Ecto neural progenitor cell (in vitro differentiated cells): ENCODE measurements at places on chromosomes 2 and 18.

- no peak for DNase-seq
Observed at GRCh38 chr2:230327418-230328154, 593 bp downstream of the SP140L start.

- no peak for DNase-seq
Observed at GRCh38 chr2:174945601-174946260, 59.5 kb downstream of the CHN1 start.

DNA sequence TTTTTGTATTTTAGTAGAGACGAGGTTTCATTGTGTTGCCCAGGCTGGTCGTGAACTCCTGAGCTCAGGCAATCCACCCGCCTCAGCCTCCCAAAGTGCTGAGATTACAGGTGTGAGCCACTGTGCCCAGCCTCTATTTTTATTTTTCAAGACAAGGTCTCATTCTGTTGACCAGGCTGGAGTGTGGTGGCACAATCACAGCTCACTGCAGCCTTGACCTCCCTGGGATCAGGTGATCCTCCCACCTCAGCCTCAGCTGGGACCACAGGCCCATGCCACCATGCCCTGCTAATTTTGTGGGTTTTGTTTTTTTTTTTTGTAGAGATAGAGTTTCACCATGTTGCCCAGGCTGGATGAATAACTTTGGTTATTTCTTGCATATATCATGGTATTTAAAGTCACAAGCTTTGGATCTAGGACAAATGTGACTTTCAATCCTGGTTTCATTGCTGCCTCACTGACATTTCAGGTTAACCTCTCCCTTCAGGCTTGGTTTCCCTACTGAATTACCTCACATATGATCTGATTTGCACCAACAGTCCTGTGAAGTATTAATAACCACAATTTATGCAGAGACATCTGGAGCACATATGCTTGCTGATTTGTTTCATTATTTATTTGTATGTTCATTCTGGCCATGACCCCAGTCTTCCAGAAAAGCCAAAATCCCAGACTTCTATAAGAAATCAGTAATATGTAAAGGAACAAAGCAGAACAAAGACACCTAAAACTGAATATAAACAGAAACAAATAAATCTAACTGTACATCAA lies 17.5 kb upstream of the RAB31 start:
- DNase-seq = no peak

DNA sequence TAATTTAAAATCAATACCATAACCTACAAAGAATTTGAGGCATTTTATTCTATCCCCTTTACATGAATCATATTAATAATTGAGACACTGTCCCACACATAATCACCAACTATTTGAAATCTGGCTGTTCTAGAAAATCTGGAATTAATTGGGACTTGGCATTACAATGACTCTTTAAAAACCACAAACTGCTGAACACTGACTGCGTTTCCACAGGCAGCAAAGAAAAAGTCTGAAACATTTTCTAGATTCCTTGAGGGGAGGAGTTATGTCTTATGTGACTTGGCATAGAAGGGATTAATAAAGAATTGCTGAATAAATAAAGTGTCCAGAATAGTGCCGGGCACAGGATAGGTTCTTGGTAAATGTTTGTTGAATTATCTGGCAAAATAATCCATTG lies 61.4 kb downstream of the GPR39 start:
- no peak for DNase-seq

DNA sequence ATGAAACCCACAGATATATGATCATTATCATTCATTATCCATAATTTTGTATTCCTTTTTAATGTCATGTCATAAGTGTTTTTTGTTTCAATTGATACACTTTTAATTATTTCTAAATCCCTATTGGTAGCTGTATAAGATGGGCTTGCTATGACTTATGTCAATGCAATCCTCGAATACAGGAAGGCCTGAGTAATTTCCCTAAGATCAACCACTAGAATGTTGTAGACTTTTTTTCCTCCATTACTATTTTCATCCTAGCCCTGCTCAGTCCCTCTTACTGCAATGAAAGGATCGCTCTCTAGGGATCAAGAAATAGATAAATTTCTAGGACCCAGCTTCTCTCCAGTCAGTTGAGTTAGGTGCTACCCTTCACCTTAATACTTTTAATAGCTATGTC lies 186.3 kb downstream of the KCNE4 start:
- no peak for DNase-seq

DNA sequence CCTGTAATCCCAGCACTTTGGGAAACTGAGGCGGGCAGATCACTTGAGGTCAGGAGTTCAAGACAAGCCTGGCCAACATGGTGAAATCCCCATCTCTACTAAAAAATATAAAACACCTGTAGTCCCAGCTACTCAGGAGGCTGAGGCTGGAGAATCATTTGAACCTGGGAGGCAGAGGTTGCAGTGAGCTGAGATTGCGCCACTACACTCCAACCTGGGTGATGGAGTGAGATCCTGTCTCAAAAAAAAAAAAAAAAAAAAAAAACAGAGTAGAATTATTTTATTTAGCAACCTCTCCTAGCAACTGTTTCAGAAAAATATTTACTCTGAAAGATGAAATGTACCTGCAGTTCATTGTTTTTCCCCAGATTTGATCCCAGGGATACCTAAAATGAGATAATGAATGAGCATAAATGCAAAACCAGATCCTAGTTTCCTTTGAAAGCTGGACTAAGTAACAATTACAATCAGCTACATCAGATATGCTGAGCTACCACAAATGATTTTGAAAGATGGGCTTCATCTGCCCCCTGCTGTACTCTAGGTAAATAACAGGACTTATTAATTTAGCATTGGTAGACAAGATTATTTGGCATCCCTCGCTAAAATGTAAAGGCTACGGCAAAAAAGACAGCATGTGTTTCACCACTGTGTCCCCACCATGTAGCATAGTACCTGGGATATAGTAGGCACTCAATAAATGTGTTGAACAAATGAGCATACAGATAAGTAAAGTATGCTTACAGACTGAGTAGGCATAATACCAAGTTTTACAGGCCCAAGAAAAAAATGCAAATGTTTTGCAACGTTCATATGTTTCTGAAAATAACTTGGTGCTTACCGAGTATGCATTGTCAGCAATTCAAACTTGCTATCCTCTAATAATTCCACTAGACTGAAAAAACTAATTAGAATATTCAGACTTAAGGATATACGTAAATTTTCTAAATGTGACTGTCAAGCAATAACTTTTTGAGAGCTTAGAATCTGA lies 102.5 kb downstream of the ATL2 start:
- DNase-seq = no peak

DNA sequence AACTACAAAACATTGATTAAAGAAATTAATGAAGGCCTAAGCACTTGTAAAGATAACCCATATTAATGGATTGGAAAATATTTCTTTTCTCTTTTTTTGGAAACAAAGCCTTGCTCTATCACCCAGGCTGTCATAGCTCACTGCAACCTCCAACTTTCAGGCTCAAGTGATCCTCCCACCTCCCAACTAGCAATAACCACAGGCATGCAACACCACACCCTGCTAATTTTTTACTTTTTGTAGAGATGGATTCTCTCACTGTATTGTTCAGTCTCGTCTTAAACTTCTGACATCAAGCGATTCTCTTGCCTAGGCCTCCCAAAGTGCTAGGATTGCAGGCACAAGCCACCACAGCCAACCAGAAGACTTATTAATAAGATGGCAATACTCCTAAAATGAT lies 73.4 kb upstream of the NDUFV2 start:
- DNase-seq = no peak

GRCh38 chr2:149650006-149650405 lies 62.4 kb upstream of the MMADHC start:
- DNase-seq = no peak

DNA sequence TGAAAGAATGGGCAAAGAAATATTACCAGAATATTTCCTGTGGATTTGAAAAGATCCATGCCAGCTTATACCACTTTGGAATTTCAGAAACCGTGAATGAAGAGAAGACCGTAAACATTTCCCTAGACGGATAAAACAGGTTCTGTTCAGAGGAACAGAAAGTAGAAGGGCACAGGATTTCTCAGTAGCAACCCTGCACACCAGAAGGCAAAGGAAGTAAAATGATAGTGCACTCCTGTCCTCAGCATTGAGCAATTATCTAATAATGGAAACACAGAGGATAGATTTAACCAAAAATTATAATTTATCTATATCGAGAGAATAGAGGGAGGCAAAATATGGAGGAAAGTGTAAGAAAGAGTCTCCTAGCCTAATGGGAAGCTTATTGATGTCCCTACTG lies 87.0 kb upstream of the ITGA6 start:
- no peak for DNase-seq

DNA sequence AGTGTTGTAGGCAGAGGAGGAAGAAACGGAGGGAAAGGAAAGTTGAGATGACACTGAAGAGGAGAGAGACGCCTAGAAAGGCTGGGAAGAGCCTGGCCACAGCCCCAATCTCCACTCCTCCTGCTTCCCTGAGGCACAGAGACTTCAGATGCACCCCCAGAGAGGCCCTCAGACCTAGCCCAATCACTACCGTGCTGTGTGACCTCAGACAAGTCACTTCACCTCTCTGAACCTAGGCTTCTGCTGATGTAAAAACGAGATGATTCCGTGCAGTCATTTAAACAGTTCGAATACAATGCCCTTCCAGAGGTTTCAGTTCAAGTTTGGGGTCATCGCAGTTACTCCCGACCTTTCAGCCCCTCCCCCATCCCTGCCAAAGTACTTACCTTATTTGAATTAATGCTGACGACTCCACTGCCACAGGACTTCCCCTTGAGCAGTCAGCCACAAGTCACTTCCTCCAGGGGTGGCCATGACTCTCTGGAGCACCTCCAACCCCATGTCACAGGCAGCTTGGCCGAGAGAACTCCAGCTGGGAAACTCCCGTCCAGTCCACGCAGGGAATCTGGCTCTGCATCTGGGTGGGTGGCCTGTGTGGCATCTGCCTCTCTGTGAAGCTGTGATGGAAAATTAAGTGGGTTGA lies 105.2 kb upstream of the ID2 start:
- DNase-seq = peak; percentile 42

GRCh38 chr2:131367352-131367751 lies 3.4 kb upstream of the RAB6D start:
- no peak for DNase-seq

DNA sequence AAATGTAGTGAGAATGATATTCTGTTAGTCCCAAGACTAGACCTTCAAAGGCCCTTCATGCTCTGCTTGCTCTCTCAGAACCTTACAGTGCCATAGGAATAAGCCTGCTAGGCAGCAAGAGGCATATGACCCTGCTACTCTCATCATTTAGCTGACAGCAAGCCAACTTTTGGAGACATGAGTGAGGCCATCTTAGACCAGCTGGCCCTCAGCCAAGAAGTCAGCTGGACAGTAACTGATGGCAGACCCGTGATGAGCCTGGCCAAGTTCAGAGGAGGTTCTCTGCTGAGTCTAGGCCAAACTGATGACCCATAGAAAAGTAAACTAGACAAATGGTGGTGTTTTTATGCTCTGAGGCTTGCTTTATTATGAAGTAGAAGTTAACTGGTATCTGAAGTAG lies 82.6 kb downstream of the C18orf54 start:
- DNase-seq = no peak

DNA sequence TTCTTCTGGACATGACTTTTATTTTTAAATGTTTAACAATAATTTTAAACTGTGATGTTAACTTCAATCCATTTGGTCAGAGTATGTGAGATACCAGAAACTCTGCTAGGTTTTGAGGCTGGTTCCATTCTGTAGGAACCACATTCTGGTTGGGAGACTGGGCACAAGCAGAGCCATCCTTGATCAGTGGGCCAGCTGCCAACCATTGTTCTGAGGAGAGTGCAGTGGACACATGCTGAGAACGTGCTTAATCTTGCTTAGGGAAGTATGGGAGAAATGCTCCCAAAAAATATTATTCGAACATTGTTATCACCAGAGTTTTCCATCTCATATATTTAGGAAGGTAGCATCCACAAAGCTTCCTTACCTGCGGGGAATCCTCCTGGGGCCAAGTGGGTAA lies 155.8 kb downstream of the RTN4 start:
- DNase-seq = no peak

- no peak for DNase-seq
Observed at GRCh38 chr2:144132357-144132756, 387.6 kb downstream of the ZEB2 start.

DNA sequence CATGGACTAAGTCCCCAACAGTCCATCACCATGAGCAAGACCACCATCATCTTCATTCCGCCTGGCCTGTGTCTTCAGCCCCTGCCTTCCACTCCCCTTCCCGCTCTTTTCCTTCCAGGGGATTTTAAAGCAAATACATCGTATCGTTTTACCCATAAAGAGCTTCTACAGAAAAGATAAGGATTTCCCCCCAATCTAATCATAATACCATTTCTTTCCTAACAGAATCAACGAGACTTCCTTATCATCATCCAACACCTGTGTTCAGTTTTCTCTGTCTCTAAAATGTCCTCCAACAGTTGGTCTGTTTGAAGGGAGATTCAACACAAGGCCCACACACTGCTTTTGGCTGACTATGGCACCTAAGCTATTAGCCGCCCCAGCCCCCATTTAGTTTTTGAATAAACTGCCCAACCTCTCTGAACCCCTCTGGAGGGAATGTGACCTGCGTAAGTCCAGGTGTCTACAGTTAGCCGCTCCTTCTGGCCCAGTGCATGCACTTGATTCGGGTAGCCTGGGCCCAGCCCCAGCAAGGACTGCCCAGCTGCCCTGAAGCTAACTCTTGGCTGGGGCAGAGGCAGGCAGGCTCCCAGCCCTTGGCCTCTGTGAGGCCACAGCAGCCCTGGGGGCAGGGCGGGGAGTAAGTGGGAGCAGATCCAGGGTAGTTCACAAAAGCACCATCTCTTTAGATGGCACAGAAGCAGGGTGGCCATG lies 25.3 kb upstream of the SEMA4C start:
- no peak for DNase-seq

GRCh38 chr2:59181347-59181746 lies 940.2 kb upstream of the FANCL start:
- no peak for DNase-seq

DNA sequence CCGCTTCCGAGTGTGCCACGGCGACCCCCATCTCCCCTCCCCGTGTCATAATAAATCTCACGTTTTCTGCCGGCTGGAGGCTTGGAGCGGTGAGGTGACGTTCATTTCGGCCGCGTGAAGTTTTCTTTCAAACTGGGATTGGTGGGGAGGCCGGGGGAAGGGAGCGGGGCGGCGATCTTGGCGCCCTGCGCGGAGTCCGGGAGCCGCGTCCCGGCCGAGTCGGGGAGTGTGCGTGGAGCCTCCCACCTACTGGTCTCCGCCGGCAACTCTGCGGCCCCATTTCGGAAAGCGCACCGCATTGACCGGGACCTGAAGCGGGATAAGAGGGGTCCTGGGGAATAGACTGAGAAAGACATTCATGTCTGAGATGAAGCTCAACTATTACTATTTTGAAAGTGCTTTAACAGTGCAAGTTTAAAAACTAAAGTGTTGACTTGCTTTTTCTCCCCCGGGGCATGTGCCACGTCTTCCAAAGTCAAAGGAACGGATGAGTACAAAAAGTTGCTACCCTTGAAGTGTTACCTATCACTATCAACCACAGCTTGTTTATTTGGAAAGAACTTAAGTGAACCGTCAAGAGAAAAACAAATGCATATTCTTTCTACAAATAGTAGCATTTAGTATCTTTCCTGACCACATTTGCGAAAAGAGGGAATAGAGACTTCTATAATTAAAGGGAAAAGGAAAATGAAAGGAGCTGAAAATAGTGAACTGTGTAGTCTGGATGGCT lies 818 bp upstream of the IKZF2 start:
- DNase-seq = peak; percentile 78

GRCh38 chr2:163626639-163627109 lies 109.1 kb downstream of the FIGN start:
- DNase-seq = no peak

- no peak for DNase-seq
Observed at GRCh38 chr18:21479721-21480120, 120.8 kb downstream of the ESCO1 start.
